ENCODE measurements at places on chromosomes 13 and 19. TPM values are rescaled to one million over a fixed set of nuclear protein-coding genes. Genes with fewer than 3 reads are reported as not detected.

- peaks cover 34% of the 10 kb centered on the region for H3K4me1 ChIP-seq
- H3K27ac ChIP-seq, result no peak overlapping the region
- DNase-seq, result no peak
- H3K36me3 ChIP-seq, result peaks cover 5% of the 10 kb centered on the region
- no peaks in the 10 kb centered on the region for H3K27me3 ChIP-seq
Measured at GRCh38 chr13:24215732-24216131, 55.2 kb downstream of the SPATA13 start.

DNA sequence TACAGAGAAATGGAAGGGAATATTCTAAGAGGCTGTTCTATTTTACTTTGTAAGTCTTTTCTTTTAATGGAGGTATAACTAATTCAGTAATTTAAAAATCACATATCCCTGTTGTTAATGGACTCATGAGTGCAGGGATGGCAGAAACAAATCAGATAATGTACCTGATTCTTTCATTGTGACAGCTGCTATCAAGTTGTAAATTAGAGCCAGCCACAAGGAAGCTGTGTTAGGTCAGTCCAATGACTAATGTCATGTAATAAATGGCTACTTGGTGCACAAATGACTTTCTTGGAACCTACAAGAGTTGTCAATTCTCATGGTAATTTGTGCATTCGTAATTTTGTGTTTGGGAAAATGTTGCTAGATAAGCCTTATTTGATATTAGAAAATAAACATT is 446.4 kb downstream of the DCT start:
- H3K27ac ChIP-seq, result no peak overlapping the region
- H3K27me3 ChIP-seq, result no peaks in the 10 kb centered on the region
- no peak for DNase-seq
- H3K4me3 ChIP-seq, result no peak overlapping the region
- no peaks in the 10 kb centered on the region for H3K4me1 ChIP-seq
- no peaks in the 10 kb centered on the region for H3K36me3 ChIP-seq

DNA sequence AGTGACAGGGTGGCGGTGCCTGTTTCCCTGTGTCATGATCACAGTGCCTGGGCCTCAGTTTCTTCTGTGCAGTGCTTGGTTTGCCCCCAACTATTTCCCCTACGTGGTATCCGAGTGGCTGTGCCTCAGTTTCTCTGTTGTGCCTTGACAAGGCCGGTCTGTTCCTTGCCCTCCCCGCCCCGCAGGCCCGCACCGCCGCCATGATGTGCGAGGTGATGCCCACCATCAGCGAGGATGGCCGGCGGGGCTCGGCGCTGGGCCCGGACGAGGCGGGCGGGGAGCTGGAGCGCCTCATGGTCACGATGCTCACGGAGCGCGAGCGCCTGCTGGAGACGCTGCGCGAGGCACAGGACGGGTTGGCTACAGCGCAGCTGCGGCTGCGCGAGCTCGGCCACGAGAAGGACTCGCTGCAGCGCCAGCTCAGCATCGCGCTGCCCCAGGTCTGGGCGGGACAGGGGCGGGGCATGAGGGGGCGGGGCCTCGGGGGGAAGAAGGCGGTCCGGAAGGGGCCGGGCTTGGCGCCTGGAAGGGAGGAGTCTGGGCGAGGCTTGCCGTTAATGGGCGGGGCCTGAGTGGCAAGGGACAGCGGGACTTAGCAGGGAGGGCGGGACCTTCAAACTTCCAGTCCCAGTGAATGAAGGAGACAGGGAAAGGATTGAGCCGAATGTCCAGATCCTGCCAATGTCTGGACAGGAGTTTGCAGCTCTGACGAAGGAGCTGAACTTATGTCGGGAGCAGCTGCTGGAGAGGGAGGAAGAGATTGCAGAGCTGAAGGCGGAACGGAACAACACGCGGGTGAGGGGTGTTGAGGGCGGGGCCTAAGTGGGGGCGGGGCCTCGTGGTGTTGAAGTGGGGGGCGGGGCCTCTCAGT is 8.6 kb downstream of the PPFIA3 start:
- H3K27ac ChIP-seq, result peak overlapping the region; percentile 91
- H3K36me3 ChIP-seq, result no peaks in the 10 kb centered on the region
- H3K27me3 ChIP-seq, result peaks cover 4% of the 10 kb centered on the region
- H3K4me3 ChIP-seq, result peak overlapping the region; percentile 81
- DNase-seq, result peak; percentile 95

DNA sequence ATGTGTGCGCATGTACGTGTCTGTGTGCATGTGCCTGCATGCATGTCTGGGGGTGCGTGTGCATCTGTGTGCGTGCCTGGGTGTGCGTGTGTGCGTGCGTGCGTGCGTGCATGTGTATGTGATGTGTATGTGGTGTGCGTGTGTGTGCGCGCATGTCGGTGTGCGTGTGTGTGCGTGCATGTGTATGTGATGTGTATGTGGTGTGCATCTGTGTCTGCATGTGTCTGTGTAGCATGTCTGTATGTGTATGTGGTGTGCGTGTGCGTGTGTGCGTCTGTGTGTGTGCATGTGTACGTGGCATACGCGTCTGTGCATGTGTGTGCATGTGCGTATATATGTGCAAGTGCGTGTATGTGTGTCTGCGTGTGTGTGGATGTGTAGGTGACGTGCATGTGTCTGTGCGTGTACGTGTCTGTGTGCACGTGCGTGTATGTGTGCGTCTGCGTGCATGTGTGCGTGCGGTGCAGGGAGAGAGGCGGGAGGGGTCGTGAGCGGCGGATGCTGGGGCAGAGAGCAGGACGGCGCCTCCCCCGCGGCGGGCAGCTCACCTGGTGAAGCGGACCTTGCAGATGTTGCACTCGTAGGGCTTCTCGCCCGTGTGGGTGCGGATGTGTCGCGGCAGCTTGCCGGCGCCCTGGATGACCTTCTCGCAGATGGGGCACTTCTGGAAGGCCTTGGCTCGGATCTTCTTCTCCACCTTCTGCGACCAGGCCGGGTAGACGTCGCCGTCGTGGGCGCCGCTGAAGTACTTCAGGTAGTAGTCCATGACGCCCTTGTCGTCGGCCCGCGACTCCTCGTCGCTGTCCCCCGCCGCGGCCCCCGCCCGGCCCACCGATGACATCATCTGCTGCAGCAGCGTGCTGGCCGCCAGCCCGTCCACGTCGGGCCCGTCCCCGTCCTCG is 13.0 kb downstream of the ZBTB7A start:
- peaks cover 52% of the 10 kb centered on the region for H3K36me3 ChIP-seq
- DNase-seq, result no peak
- no peak overlapping the region for H3K27ac ChIP-seq
- H3K4me1 ChIP-seq, result peaks cover 30% of the 10 kb centered on the region

DNA sequence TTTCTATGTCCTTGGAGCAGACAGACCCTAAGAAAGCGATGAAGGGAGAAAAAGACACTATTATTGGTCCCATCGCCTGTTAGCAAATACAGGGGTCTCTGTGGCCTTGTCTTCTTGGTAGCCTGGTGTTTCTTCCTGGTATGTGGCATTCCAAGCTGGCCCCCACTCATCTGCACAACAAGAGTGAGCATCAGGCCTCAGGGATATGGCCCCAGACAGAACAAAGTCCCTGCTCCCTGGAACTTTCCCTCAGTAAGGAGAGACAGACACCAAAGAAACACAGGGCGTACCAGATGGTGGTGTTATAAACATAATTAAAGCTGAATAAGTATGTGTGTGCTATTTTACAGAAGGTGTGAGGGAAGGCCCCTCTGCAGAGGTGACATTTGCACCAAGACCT is 48.2 kb upstream of the KPNA3 start:
- no peaks in the 10 kb centered on the region for H3K36me3 ChIP-seq
- H3K27me3 ChIP-seq, result no peaks in the 10 kb centered on the region
- no peak overlapping the region for H3K27ac ChIP-seq

- no peak overlapping the region for H3K27ac ChIP-seq
- no peaks in the 10 kb centered on the region for H3K36me3 ChIP-seq
- H3K27me3 ChIP-seq, result peaks cover 12% of the 10 kb centered on the region
- DNase-seq, result no peak
Measured at GRCh38 chr19:39738814-39739213, 985 bp upstream of the CLC start.

DNA sequence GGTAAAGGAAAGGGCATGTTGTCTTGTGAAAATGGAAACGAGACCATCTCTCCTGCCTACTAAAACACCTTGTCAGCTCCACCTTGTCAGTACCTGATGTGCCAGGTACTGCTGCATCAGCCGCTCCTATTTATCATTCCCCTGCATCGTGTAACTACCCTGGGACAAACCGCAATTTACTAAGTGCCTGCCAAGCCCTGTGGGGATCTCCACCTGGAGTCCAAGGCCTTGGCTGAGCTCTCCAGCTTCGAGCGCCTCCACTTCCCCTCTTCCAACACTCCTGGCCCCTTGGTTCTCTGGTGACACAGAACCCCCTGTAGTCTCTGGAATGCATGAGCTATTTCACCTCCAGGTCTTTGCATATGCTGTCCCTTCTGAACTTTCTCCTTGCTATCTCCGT is 25.9 kb upstream of the CCNP start:
- H3K27me3 ChIP-seq, result no peaks in the 10 kb centered on the region
- H3K4me3 ChIP-seq, result no peak overlapping the region
- no peak overlapping the region for H3K27ac ChIP-seq
- peaks cover 3% of the 10 kb centered on the region for H3K4me1 ChIP-seq
- H3K36me3 ChIP-seq, result peaks cover 37% of the 10 kb centered on the region

DNA sequence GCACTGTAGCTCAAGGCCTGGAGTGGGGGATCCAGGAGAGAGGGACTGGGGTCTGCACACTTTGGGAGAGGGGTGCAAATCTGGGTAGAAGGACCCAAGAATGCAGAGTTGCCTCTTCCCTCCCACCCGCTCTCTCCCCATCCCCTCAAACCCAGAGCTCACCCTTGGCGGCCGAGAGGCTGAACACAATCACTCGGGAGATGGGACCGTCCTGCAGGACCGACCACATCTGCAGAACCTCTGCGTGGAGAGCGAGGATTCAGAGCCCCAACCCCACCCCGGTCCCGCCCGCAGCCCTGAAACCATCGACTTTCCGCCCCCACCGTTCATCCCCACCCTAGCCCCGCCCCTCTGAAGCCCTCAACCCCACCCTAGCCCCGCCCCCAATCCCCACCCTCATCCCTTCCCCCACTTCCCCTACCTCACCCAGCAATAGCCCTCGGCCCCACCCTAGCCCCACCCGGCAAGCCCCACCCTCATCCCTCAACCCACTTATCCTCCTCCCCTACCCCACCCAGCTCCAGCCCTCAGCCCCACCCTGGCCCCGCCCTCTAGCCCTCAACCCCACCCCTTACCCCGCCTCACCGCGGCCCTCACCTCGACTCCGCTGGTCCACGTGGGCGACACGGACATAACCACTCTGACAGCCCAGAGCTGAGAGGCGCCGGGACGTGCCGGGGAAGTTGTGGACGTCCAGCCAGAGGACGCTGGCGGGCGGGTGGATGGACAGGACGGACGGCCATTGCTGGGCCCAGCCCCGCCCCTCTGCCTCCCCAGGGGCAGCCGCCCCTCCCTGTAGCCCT is 4.1 kb downstream of the KPTN start:
- H3K27me3 ChIP-seq, result no peaks in the 10 kb centered on the region
- peaks cover 5% of the 10 kb centered on the region for H3K36me3 ChIP-seq
- no peak overlapping the region for H3K4me3 ChIP-seq
- no peak for DNase-seq

GRCh38 chr19:15591796-15592195 is 23.2 kb upstream of the CYP4F8 start:
- H3K4me3 ChIP-seq, result no peak overlapping the region
- H3K4me1 ChIP-seq, result no peaks in the 10 kb centered on the region
- no peak for DNase-seq

GRCh38 chr13:78997902-78998629 is 339.1 kb upstream of the OBI1 start:
- peaks cover 9% of the 10 kb centered on the region for H3K27me3 ChIP-seq
- no peak for DNase-seq
- H3K27ac ChIP-seq, result no peak overlapping the region
- H3K36me3 ChIP-seq, result no peaks in the 10 kb centered on the region
- H3K4me3 ChIP-seq, result no peak overlapping the region

DNA sequence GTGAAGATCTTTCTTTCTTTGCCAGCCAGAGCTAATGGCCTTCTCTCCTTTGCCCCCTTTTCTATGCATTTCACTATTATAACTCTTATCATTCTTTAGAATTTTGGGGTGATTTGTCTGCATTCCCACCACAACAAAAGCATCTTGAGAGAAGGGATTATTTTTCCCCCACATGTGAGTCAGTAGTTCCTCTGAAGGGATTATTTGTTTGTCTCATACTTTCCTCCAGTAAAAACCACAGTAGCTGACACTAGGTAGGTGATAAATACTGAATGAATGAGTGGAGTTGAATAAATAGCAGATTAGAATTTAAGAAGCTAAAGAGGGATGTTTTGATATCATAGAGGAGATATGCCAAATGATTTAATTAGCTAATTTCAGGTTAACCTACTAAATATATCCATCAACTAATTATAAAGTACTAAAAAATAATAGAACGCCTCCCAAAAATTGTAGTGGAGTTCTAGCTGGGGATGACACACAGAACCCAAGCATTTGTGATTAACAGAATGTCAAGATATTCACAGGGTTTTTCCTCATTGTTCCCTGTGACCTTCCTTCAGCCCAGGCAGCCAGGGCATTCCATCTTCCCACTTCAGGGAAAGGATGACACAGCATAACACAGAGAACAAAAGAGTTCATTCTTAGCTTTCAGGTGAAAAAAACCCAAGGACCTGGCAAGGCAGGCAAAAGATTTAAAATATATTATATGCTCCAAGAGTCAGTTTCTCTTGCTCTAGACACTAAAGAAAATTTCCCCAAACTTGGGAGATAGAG is 3.5 kb upstream of the TBC1D4 start:
- H3K27ac ChIP-seq, result no peak overlapping the region
- peaks cover 26% of the 10 kb centered on the region for H3K4me1 ChIP-seq
- H3K27me3 ChIP-seq, result peaks cover 57% of the 10 kb centered on the region
- H3K4me3 ChIP-seq, result no peak overlapping the region
- no peaks in the 10 kb centered on the region for H3K36me3 ChIP-seq
- DNase-seq, result no peak

- no peaks in the 10 kb centered on the region for H3K4me1 ChIP-seq
- H3K4me3 ChIP-seq, result no peak overlapping the region
- H3K27ac ChIP-seq, result no peak overlapping the region
Measured at GRCh38 chr19:57212109-57212508, 18.7 kb upstream of the AURKC start.

- H3K4me3 ChIP-seq, result peak overlapping the region; percentile 93
- peaks cover 90% of the 10 kb centered on the region for H3K36me3 ChIP-seq
- H3K4me1 ChIP-seq, result peaks cover 94% of the 10 kb centered on the region
- H3K27me3 ChIP-seq, result no peaks in the 10 kb centered on the region
- peak overlapping the region; percentile 92 for H3K27ac ChIP-seq
Measured at GRCh38 chr13:46172531-46172991, 9.4 kb downstream of the LCP1 start.

DNA sequence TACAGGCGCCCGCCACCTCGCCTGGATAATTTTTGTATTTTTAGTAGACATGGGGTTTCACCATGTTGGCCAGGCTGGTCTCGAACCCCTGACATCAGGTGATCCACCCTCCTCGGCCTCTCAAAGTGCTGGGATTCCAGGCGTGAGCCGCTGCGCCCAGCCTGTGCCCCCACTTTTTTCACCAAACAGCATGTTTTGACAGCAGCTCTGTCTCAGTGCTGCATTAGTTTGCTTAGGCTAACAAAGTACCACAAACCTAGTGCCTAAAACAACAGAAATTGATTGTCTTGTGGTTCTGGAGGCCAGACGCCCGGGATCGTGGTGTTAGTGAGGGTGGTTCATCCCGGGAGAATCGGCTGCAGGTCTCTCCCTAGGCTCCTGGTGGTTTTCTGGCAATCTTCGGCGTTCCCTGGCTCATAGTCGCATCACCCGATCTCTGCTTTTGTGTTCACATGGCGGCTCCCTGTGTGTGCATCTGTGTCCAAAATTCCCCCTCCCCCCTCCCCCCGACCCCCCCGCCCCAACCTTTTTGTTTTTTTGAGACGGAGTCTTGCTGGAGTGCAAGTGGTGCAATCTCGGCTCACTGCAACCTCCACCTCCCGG is 30.0 kb downstream of the MYH14 start:
- DNase-seq, result no peak
- no peaks in the 10 kb centered on the region for H3K27me3 ChIP-seq
- no peak overlapping the region for H3K27ac ChIP-seq
- H3K4me1 ChIP-seq, result no peaks in the 10 kb centered on the region
- no peaks in the 10 kb centered on the region for H3K36me3 ChIP-seq

Gene S1PR4
- total RNA-seq, result 209 TPM

Gene MEGF8
- total RNA-seq, result 3.7 TPM

Gene CRX
- total RNA-seq, result not detected

Gene PEG3
- total RNA-seq, result not detected

Measured in activated CD4-positive, alpha-beta T cell treated with anti-CD3 and anti-CD28 coated beads, Interleukin-2, amount 10 ng/mL, durations not matched to agents 7 days and 5 days (primary cell).